ENCODE measurements at places on chromosomes 13 and 19.

- no peak for DNase-seq
Observed at GRCh38 chr13:64471916-64472315, 2758.2 kb downstream of the PCDH9 start.

DNA sequence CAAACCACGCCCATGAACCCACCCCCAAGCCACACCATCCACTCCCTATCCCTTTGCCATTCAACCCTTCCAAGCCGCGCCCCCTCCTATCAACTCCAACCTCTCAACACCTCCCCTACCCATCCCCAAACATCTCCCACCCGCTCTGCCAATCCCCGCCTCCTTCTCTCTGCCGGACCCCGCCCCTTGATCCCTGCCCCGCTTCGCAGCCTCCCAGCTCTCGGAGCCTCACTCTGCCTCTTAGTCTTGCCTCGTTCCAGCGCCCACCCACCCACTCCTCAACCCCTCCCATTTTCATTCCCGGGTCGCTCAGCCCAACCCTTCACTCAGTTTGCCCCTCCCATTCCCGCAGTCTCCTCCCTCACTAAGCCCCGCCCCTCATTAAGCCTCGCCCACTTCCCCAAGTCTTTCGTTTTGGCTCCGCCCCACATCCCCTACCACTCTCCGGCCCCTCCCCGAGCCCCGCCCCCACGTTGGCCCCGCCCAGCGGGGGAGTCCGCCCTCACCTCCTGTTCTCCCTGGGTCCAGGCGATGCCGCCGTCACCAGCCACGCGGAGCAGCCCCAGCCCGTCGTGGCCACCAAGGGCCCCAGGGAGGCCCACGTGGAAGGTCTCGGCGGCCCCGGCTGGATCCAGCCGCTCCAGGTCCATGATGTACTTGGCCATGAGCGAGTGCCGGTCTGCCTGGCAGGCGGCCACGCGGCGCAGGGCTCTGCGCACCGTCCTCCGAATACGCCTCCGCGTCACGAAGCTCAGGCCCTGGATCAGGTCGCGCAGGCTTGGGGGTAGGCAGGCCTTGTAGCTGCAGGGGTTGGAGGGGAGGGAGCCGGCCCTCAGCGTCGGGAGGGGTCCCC, 5.7 kb downstream of the JAK3 start:
- DNase-seq, result peak; percentile 65

DNA sequence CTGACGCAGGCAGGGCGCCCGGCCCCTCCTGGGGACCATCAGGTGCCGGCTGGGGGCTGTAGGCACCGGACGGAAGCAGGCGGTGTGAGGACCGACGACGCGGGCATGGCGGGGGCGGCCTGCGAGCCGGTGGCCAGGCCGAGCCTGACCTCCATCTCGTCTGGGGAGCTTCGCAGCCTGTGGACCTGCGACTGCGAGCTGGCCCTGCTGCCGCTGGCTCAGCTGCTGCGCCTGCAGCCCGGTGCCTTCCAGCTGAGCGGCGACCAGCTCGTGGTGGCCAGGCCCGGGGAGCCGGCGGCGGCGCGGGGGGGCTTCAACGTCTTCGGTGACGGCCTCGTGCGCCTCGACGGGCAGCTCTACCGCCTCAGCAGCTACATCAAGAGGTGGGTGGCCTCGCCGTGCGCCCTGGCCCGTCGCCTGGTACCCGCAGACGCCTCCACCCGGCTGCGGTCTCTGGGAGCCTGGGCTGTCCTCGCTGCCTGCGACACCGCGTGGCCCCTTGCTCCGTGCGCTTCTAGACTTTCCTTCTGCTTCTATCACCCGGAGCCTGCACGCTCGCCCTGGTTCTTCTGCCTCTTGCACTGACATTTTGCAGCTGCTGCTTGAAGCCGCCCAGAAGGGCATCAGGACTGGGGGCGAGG, 460 bp downstream of the MEDAG start:
- DNase-seq, result no peak

DNA sequence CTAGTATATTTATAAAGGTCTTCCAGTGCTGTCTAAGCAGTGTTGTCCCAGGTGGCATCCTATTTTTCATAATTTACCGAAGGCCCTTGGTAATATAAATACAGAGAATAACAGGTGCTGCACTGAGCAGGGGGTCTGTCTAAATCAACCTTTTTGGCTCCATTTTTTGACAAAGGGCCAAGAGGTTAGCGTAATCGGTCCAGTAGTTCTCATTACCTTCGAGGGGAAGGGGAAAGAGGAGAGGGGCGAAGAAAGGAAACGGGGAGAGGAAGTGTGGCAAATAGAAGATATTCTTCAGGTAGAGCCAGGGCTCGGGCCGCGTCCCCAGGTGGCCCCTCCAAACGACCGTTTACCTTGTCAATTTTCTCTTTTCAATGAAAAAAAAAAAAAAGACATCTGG, 749 bp upstream of the PAN3 start:
- no peak for DNase-seq

GRCh38 chr19:6423499-6424194, 964 bp downstream of the KHSRP start:
- peak; percentile 27 for DNase-seq

DNA sequence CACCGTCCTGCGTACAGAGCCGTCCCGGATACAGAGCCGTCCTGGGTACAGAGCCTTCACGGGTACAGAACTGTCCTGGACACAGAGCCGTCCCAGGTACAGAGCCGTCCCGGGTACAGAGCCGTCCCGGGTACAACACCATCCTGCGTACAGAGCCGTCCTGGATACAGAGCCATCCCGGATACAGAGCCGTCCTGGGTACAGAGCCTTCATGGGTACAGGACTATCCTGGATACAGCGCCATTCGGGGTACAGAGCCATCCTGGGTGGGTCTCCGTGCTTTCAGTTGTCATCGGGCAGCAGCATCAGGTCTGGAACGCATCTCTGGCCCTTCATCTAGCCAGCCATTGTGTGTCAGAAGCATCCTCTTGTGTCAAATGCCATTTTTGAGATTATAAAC, 222.3 kb upstream of the SOX1 start:
- no peak for DNase-seq

DNA sequence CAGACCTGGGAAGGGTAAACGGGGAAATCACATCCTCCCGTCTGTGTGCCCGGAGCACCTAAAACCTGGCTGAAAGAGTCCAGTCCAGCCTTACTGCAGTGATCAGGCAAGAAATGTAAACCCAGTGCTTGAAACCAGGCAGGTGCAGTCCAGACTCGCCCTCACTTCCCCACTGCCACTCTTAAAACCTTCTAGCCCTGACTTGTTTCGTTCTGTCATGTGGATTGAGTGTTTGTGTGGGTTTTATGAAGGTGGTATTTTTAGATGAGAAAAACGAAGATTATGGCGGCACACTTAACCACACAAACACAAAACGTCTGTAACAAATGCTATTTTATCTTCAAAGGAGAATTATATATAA, 839 bp upstream of the CKAP2 start:
- peak; percentile 40 for DNase-seq

DNA sequence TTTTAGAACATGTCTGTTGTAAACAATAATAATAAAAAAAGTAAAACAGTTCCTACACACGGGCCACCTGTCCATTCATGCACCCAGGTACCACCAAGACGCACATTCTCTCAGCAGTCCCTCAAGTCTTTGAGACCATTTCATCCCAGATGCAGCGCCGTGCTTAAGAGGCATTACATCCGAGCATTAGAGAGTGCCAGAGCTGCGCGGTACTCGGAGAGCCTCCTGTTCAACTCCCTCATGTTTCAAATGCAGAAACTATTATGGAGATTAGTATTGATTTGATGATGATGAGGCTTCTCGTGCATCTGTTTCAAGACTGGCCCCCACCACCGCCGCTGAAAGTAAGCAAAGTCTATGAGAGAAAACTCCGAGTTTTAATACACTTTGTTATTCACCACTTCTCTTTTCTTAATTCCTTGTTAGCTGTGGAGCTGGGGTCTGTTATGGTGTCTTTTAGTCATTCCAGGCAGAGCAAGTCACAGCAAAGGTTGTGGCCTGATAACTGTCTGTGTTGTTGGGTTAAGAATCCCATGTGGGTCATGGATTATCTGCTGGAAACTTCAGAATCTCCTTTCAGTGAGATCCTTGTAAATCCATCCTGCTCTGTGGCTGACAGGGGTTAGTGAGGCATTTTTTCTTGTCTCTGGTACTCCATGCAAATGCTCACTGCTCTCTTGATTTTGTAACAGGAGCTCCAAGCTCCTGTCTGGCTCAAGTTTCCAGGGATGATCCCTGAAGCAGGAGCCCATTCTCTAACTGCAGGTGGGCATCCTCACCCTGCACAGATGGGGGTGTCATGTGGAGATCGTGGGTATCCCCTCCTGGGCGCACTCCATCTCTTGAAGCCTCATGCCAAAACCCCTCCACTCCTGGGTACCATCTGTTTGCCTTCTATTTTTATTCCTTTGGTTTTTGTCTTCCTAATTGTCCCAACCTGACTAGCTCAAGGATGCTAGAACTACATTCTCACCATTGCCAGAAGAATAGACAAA, 74.9 kb upstream of the MTIF3 start:
- no peak for DNase-seq

DNA sequence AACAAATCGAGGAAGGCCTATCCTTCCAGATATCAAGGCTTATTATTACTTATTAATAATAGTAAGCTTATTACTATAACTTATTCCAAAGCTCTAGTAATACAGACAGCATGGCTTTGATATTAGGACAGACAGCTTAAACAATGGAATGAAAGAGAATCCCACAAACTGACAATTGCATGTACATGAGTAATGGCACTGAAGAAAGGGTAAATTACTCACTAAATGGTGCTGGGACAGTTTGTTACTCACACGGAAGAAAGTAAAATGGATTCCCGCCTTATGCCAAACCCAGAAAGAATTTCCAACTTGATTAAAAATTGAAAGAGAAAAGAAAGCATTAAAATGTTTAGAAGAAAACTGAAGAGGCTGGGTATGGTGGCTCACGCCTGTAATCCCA, 60.3 kb downstream of the MIPEP start:
- no peak for DNase-seq

DNA sequence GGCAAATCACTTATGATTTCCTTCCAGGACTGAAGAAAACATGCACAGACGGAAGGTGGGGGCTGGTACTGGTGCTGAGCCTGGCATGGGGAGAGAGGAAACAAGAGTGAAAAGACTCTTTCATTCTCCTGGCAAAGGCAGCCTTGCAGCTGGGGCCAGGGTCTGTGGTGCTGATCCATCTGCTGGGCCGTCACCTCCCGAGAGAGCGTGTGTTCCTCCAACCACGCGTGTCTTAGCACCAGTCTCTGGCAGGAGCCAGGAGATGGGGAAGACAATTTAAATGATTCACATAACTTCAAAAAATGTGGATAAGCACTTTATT, 23.9 kb upstream of the SPART start:
- DNase-seq, result no peak

DNA sequence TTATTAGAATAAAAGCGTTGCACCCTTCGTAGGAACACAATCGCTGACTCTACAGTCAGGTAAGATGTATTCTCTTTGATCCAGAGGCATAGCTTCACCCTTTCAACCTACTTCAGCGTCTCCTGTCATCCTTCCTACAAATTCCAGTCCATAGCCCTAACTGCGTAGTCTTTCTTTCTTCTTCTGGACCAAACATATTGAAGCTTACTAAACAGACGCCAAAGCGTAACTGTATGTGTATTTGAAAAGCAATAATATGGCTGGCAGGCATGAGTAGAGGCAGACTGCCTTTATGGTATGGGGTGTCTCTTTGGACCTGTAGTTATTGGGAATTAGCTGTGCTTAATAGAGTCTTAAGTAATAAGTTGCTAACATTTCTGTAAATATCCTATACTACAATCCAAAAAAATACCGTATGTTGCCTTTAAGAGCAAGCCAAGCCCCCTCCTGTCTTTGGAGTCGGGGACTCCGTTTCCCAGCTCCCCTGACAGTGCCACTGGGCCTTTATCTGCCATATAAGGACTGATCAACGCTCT, 392 bp upstream of the ZNF548 start:
- DNase-seq, result no peak

DNA sequence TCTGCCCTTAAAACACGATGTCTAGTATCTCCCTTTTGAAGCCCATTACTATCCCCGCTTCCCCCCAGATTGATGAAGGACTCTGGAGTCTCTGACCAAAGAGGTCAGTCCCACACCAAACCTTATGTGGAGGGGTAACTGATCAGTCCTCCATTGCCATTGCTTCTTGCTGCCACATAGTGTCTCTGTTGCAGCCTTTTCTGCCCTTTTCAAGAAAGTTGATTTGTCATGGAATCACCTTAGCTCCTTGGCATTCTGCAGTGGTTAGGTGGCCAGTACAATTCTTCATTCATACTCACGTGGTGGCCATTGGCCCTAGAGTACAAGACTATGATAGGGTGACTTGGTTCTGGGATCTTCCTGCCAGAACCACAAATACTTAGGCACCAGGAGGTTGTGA, 8.4 kb upstream of the HTR2A start:
- DNase-seq, result no peak

GRCh38 chr13:43838909-43839308, 40.6 kb downstream of the CCDC122 start:
- no peak for DNase-seq

DNA sequence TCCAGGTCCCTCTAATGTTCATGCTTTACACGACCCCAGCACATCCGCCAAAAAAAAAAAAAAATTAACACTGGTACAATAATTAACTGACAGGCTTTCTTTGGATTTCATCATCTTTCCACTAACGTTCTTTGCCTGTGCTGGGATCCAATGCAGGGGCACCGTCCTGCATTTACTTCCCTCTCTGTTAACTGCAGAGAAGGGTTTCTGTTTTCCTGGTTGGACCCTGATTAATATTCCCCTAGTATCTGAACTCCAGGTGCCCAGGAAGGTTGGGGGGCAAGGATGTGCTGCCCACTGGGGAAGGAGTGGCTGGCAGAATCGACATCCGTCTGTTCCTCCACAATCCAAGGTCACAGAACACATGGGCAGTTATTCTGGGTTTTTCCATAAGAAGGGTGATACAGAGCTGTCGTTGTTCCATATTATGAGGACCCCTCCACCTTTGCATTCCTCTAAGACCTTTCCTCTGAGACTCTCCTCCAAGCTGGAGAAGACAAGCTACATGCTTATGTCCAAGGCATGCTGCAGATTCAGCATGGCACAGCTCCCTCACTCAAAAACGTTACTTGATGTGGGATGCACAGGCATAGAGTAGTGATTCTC, 4.5 kb upstream of the LAIR1 start:
- DNase-seq, result no peak

DNA sequence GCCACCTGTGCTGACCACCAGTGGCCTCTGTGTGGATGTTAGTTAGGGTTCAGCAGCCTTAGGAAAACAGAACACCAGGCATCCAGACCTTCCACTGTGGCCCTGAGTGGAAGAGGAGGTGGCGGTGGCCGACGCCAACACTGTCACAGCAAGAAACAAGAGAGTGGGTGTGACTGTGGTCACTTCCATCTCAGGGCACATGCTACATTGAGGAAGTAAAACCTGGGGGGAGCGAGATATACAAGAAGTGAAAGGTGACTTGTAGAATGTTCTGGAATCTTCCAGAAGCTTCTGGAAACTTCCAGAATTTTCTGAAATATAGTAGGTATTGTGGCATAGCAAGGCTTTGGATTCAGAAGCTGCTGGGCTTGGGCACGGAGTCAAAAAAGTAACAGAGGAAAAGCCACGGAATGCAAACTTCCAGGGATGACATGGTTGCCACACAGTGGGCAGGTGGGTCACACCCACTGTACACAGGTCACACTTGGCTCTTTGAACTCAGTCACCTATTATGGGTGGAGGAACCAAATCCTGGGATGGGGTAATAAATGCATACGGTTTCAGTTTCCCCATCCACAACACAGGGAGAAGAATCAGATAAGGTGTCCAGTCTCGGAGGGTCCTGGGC, 24.3 kb downstream of the GNG7 start:
- peak; percentile 18 for DNase-seq
